Hematopoietic multipotent progenitor cell (in vitro differentiated cells): ENCODE measurements at places on chromosomes 5 and 9. TPM values are rescaled to one million over a fixed set of nuclear protein-coding genes. Genes with fewer than 3 reads are reported as not detected.

DNA sequence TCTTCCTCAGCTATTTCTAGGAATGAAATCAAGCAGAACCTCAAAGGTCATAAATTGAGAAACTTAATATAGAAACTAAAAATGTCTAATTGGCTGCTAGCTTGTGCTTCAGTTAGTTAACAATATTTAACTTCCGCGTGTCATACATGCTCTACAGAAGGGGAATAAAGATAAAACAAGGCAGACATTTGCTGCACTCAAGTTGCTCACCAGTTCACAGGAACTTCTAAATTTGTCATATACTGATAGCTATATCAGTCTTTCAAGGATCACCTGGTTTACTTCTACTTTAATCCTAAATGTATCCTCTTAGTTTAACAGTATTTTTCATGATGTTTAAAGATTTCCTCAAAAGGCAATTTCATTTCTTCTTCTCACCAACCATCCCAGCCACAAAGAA is 8.4 kb downstream of the CCNH start:
- DNase-seq = no peak

GRCh38 chr9:106728860-106729259 is 134.1 kb upstream of the ZNF462 start:
- DNase-seq = no peak

DNA sequence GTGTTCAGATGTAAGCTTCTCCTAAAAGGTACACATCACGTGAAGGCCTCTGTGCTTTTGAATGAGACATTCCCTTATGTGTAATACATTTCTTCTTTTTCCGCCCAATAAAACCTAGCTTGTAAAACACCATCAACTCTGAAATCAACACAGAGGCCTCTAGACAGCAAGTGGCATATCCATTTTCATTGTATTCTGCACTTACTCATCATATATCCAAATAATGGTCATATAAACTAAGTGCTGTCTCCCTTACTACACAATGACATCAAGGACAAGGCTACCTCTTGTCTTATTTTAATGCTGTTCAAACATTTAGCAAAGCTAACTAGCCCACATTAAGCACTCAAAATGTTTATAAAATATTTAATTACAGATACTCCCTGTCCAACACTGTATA is 108.5 kb downstream of the ELAVL2 start:
- DNase-seq = no peak

The ROR2 gene
- total RNA-seq = 0.27 TPM

DNA sequence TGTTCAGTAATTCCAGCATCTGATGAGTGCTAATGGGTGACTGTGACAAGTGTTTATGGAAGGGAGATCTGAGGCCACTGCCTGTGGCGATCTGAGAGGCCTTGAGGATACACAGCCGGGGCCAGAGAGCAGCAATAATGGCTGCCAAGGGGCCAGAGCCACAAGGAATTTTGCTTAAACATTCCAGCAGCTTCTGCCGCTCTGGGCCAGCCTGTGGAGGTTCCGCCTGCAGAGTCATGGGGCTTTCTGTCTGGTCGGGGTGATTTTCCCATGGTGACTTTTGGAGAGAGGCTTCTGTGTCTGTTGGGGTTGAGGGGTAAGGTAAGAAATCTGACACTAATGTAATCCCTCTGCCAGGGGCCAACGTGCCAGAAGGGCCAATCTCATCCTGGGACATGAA is 353.5 kb downstream of the ADAMTS6 start:
- DNase-seq = no peak

DNA sequence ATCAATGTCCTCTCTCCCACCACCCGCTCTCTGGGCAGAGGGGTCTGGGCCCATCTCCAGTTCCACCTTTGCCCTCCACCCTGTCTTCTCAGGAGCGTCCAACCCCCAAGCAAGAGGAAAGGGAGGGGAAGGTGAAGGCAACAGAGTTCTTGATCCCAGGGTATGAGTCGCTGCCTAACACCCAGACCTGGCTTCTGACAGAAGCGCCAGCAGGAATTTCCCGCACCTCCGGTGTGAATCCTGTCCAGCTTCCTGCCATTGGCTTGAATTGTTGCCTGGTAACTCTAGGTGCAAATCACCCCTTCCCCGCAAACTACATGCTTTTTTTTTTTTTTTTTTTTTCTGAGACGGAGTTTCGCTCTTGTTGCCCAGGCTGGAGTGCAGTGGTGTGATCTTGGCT is 84.2 kb upstream of the IER5L start:
- DNase-seq = no peak

DNA sequence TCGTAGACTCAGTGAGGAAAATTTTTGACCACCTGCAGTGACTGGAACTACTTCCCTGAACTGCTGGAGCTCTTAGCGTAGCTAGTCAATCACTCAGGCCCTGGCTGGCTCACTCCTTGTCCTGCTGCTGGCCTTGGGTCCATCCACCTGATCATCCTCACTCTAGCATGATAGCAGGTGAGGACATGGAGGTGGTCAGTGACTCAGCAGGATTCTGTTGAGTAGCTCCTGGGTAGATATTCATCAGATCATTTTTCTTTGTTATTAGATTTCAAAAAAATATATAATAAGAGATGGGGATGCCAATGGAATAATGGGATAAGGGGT is 25.0 kb upstream of the SEMA4D start:
- no peak for DNase-seq
